Natural killer cell treated with Interleukin-12 subunit alpha and Interleukin-12 subunit beta and Interleukin-15 and Interleukin-18, amount 100 ng/mL, for 72 hours (primary cell): ENCODE measurements at places on chromosomes 3 and 15.

- no peak for DNase-seq
These were observed 23.4 kb upstream of the TNK2 start for GRCh38 chr3:195931582-195932273.

DNA sequence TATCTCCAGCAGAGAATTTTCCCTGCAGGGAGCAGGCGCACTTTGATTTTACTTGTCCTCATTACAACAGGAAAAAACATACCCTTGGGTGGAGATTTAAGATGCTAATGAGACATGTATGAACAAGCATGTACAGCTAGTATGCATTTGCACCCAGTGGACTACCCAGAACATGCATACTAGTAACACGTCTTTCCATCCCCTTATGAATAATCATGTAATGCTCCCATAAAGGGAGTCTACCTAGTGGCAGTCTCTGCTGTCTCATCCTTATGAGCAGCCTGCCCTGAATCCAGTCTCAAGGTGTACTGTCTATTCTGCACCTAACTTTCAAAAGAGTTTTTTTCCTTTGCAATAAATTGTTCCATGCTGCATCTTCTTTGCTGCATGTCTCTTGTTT lies 1222.0 kb downstream of the ROBO1 start:
- DNase-seq: no peak

DNA sequence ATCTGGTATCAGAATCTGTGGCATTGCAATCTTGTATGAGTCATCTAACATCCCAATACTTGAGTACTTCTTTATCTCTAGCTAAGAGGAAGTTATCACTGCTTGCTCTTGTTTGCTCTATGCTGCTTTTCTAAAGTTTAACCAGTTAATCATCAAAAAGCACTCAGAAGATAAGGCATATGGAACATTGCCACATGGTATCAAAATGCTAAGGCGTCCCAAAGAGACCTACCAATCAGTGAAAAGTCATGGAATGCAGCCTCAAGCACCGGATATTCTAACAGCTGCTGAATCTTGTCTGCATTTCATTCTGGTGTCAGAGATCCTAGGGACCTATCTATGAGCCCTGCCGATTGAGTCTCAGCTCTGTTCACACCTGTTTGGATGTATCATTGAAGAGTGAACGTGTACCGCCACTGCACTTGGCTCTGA lies 192.8 kb downstream of the ARPP21 start:
- DNase-seq: no peak

DNA sequence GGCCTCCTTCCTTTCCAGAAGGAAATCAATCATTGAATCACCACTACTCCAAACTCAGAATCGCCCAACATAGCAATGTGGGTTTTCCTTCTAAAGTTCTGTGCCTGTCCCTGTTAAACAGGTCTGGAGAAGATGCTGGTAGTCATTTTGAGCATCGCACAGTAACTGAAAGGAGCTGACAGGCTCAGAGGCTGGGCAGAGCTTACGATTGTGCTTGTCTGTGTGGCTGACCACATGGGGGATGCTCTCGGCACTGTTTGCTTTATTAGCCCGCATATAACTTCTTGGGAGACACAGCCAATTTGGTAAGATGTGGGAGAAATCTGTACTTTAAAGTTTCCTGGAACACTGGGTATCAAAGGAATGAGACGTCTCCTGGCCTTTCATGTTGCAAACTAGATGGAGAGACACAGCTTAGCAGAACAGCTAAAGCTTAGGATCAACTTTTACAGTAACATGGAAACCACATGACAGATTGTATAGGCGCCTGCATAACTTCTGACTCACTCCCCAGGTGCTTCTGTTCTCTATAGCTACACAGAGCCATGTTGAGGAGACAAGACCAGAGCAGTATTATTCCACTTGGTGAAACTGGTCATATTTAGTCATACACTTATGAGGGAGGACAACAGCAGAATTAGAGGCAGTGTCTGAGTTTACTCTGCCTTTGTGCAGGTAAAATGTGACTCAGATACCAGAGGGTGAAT lies 374.1 kb downstream of the RORA start:
- DNase-seq: no peak

GRCh38 chr15:100926971-100927756 lies 8.0 kb downstream of the LRRK1 start:
- no peak for DNase-seq

DNA sequence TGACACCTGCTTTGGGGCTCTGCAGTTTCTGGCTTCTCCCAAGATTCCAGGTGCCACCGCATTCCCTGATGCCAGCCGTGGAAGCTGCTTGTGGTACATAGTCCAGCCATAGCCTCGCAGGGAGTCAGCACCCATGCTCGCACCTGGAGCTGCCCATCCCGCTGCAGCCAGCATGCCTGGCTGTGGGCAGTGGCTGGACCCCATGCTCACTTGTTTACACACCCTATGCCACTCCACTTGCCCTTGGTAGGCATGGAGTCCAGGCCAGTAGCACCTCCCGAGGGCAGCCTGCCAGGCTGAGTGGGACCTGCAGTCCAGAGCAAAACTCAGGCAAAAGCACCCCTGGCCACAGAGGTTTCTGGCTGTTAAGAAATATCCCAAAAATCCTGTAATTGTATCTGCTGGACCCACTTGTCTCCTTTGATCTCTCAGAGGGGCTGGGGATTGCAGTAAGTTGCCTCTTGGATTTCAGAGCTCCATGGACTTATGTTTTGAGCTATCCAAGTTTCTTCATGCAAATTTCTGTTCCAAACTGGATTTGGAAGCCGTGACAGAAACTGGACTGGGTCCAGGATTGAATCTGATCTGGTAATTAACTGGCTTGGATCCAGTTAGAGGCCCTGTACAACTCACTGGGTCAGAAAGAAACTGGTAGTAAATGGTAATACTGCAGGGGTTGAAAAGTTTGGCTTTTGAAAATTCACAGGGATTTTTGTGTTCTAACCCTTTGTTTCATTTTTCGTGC lies 149.3 kb downstream of the FMN1 start:
- no peak for DNase-seq

DNA sequence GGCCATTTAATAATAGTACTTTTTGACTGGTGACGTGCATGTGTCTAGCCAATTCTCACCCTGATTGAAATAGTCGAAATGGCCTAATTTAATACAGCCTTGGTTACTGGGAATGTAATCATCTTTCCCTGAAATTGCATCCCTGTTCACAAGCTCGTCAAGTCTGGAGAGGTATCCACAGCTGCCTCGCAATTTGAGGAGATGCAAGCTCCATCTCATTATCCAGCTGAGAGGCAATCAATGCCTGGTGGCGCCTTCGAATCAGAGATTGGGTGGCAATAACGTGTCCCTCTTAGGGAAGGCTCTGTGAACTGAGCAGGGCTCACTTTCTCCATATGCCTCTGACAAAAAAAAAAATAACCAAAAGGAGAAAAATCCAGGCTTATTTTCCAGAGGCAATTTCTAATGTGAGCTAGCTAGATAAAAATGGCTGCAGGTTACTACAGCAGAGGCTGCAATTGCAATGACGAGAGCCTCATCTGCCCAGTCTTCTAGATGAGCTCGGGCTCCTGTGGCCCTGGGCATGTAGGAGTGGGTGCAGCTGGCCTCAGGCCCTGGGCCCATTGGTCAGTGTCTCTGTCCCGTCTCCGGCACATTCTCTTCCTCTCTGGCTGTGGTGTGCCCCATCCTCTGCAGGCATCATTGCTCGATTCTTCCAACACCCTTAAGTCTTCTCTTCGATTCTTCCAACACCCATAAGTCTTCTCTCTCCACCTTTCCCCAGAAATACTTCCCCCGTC lies 487.5 kb downstream of the GABRG3 start:
- DNase-seq: no peak
